ENCODE measurements at places on chromosomes 12 and 14. TPM values are rescaled to one million over a fixed set of nuclear protein-coding genes. Genes with fewer than 3 reads are reported as not detected.

Gene NR1H4
- not detected for total RNA-seq

Gene SLC7A8
- total RNA-seq: 1.8 TPM

Gene BCL2L14
- total RNA-seq: not detected

Gene TTC9
- total RNA-seq: 11.1 TPM

Gene CD69
- total RNA-seq: 26.7 TPM

Gene MMP19
- not detected for total RNA-seq

Gene LGALS3
- total RNA-seq: 221 TPM

Gene PLEK2
- not detected for total RNA-seq

Gene GPR84
- not detected for total RNA-seq

Gene BCAT1
- total RNA-seq: 69.8 TPM

Gene LRTM2
- not detected for total RNA-seq

Gene KRT3
- total RNA-seq: not detected

Gene CHST11
- 40.6 TPM for total RNA-seq

Gene TGM1
- 6.5 TPM for total RNA-seq

Gene BICDL1
- 15.1 TPM for total RNA-seq

Gene MANSC4
- total RNA-seq: not detected

Gene GALNT9
- not detected for total RNA-seq

Gene KIF5A
- 0.15 TPM for total RNA-seq

Gene ASCL1
- total RNA-seq: not detected

Gene AQP6
- total RNA-seq: not detected

Gene ADAMTS20
- not detected for total RNA-seq

Gene C14orf132
- 0.05 TPM for total RNA-seq

Gene LTB4R
- 8.2 TPM for total RNA-seq

Gene RAD9B
- 1.2 TPM for total RNA-seq

Gene RPL41
- 5,829 TPM for total RNA-seq

Gene SYT1
- 0.39 TPM for total RNA-seq

Gene CCDC63
- total RNA-seq: not detected

Gene SAMD15
- total RNA-seq: 1.00 TPM

Gene BBOF1
- 1.6 TPM for total RNA-seq

Gene GPR132
- total RNA-seq: 48.5 TPM

Gene CLEC4D
- total RNA-seq: not detected

Gene ERBB3
- total RNA-seq: not detected

Gene KCNC2
- not detected for total RNA-seq

Gene SLC17A8
- total RNA-seq: not detected

Gene BIN2
- 22.2 TPM for total RNA-seq

Gene GDF3
- total RNA-seq: not detected

All from activated B cell treated with CpG ODN at 0.5 μM for 24 hours (primary cell).